ENCODE measurements at places on chromosomes 11 and 22.

DNA sequence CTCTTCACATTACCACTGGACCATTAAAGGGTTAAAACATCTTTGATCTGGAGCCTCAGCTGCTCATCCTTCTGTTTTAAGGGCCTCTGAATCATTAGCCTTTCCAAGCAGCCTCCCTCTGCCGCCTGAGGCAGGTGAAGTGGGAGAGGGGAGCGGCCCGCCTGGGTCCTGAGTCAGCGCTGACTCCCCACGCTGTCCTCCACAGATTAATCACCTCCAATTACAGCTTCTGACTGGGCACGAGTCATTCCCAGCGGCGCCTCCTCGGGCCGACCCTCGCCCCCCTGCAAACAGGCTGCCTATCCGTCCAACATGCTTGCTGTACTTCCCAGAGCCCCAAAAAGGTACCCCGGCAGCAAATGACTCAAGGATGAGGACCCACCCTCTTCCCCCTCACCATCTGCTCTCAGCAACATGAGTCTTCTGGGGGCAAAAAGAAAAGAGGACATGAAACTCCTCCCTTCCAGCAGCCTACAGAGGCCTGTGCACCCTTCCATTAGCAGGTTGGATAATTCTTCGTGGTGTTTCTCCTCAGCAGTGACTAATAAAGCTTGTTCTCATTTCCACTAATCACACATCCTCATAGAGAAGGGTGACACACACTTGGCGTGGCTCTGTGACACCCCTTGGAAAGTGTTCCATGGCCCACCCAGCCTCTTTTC, 44.3 kb upstream of the JAM3 start:
- no peak for DNase-seq
- H3K4me3 ChIP-seq = no peak overlapping the region
- peaks cover 46% of the 10 kb centered on the region for H3K27me3 ChIP-seq
- H3K36me3 ChIP-seq = no peaks in the 10 kb centered on the region
- no peak overlapping the region for H3K27ac ChIP-seq
- H3K4me1 ChIP-seq = peaks cover 34% of the 10 kb centered on the region

GRCh38 chr11:95138448-95138847, 48.8 kb downstream of the ENDOD1 start:
- peaks cover 6% of the 10 kb centered on the region for H3K4me1 ChIP-seq
- no peak overlapping the region for H3K27ac ChIP-seq
- peaks cover 23% of the 10 kb centered on the region for H3K27me3 ChIP-seq
- peaks cover 2% of the 10 kb centered on the region for H3K36me3 ChIP-seq
- DNase-seq = no peak

DNA sequence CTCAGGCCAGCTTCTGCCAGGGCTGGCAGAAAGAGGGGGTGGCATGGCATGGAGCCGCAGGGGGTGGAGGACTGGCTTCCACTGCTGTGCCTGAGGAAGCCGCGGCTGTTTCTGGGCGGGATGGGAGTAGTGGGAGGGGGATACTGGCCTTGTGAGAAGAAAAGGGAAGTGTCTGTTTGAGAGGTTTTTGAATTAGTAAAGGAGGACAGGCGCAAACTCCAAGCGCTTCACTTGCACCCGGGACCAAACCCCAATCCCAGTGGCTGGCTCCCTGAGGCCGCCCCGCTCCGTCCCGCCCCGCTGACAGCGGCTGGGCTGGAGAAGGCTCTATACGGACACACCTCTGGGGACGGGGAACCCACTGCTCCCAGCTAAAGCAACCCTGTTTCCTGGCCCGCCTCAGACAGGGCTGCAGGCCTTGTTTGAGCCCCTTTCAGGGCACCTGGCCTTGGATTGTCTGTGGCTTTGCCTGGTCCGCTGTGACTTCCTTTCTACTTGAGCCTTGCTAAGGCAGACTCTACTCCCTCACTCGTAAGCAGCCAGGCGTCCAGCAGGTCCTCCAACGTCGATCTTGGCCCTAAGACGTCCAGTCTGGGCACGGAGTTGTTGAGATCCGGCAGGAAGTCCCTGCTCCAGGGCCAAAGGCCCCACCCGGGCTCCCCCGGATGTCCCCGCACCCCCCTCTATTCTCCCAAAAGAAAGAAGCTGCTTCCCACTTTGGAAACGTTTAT, 2.2 kb downstream of the APOA1 start:
- no peaks in the 10 kb centered on the region for H3K36me3 ChIP-seq
- DNase-seq = peak; percentile 19
- H3K27me3 ChIP-seq = peaks cover 36% of the 10 kb centered on the region
- peaks cover 16% of the 10 kb centered on the region for H3K4me1 ChIP-seq
- peak overlapping the region; percentile 67 for H3K4me3 ChIP-seq
- H3K27ac ChIP-seq = peak overlapping the region; percentile 74

- peaks cover 3% of the 10 kb centered on the region for H3K4me1 ChIP-seq
- H3K27me3 ChIP-seq = peaks cover 16% of the 10 kb centered on the region
- H3K4me3 ChIP-seq = no peak overlapping the region
- H3K36me3 ChIP-seq = no peaks in the 10 kb centered on the region
Observed at GRCh38 chr11:2794046-2794967, 91.3 kb downstream of the CDKN1C start.

DNA sequence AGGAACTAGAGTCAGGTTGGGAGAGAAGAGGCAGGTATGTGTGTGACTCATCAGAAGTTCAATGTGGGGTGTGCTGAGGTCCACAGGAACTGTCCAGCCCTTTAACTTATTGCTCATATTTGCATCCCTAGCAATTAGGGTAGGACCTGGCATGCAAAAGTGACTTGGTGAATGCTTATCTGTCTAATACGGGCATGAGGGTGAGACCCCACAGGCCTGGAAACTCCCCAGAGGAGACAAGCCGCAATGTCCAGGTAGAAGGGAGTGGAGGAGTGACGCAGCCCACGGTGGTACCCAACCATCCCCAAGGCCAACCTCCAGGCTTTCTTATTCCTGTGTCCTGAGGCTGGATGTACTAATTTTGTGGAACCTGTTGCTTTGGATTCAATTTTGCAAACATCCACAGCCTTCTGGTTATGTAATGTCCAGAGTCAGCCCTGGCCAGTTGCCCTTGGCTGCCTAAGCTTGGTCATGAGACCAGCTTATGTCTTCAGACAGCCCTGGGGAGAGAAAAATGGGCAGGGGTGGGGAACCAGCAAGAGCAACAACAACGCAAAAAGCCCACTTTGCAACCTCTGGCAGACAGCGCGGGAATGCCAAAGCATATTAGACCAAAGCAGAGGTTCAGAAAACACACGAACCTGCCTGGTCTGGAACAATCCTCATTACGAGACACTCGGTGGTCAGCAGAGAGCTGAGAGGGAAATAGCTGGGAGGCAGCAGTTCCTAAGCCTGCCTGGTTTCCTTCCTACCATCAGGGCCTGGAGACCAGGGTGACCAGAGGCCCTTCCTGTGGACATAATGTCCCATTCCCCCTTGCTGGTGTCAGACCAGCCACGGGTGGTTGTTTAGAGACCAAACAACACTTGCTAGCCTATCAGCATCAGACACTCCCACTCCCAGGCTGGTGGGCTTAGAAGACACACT, 49.3 kb downstream of the TIMP3 start:
- no peaks in the 10 kb centered on the region for H3K4me1 ChIP-seq
- no peak overlapping the region for H3K27ac ChIP-seq
- H3K27me3 ChIP-seq = peaks cover 7% of the 10 kb centered on the region
- no peaks in the 10 kb centered on the region for H3K36me3 ChIP-seq
- H3K4me3 ChIP-seq = no peak overlapping the region

- peaks cover 65% of the 10 kb centered on the region for H3K36me3 ChIP-seq
- H3K4me3 ChIP-seq = no peak overlapping the region
- H3K27me3 ChIP-seq = no peaks in the 10 kb centered on the region
- no peak for DNase-seq
Observed at GRCh38 chr22:37139762-37140161, 10.0 kb downstream of the IL2RB start.

- H3K36me3 ChIP-seq = no peaks in the 10 kb centered on the region
- DNase-seq = peak; percentile 92
- H3K4me3 ChIP-seq = peak within 1 kb of the TSS; percentile 28
- peaks cover 18% of the 10 kb centered on the region for H3K4me1 ChIP-seq
- H3K27me3 ChIP-seq = peaks cover 67% of the 10 kb centered on the region
- no peak within 1 kb of the TSS for H3K27ac ChIP-seq
Observed at GRCh38 chr11:1572197-1573076, at the start of gene DUSP8. Gene DUSP8 (minus strand): TSS chr11:1572271. CDS start chr11:1565826, 6,445 bp downstream.
